SHP77 treated with DMSO at 0.1 percent for 48 hours (cell line): ENCODE measurements at places on chromosomes 6 and 20.

DNA sequence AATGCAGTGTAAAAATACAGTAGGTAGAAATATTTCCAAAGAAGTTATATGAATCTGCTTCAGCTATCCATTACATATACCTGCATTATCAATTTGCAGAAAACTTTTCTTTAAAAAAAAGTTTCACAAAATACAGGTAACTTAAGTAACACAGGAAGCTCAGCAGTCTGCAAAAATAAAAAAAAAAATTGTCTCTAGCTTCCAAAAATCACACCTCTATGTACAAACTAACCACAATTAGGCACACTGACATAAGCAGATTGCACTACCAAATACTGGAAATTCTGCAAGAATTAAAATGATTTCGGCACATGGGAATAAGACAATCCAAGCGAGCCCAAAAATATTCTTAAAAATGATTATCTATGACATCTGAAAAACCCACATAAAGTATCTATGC is 41.2 kb downstream of the ME1 start:
- no peak for DNase-seq

DNA sequence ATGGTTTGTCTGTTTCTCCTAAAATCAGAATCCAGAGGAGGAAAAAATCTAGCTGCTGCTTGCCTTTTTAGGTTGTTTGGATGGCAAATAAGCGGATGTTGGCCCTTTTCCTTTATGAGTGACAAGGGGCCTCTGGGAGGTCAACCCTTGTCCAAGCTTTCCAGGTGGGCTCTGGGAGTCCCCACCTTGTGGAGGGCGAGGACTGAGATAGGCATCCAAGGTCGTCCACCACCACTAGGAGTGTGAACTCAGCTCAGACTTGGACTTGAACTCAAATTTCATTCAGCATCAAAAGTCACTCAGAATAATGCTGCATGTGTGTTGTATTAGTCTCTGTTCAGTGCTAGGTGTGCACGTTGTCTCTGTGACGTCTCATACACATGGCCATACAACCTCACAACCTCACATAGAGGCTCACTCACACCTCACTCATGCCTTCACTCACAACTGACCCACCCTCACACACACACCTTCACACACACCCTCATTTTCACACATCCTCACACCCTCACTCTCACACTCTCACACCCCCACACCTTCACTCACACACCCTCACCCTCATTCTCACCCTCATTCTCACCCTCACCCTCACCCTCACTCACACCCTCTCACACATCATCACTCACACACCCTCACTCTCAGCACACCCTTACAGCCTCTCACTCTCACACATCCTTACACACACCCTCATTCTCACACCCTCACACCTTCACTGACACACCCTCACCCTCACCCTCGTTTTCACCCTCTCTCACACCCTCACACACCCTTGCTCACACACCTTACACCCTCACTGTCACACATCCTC is 18.0 kb downstream of the DYNLT1 start:
- DNase-seq, result no peak

- no peak for DNase-seq
Measured at GRCh38 chr6:37916675-37917074, 97.1 kb downstream of the ZFAND3 start.

GRCh38 chr6:33061987-33062386 is 11.5 kb downstream of the HLA-DPA1 start:
- DNase-seq, result no peak

DNA sequence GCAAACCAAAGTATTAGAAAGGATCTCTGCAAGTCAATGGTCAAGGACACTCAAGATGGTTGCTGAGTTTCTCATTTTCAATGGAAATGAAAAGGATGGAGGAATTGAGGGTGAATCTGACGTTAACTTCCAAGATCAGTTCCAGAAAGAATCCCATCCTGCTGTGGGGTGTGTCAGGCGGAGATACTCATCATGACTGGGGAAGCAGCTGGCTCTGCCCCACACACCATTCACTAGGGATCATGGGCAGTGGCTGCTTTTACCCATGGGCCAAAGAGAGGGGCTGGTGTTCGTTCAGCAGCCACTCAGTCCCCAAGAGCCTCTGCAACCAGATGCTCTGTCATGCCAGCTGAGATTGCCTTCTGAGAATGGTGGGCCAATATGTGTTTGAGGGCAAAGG is 102.3 kb upstream of the KCNK16 start:
- DNase-seq, result no peak

DNA sequence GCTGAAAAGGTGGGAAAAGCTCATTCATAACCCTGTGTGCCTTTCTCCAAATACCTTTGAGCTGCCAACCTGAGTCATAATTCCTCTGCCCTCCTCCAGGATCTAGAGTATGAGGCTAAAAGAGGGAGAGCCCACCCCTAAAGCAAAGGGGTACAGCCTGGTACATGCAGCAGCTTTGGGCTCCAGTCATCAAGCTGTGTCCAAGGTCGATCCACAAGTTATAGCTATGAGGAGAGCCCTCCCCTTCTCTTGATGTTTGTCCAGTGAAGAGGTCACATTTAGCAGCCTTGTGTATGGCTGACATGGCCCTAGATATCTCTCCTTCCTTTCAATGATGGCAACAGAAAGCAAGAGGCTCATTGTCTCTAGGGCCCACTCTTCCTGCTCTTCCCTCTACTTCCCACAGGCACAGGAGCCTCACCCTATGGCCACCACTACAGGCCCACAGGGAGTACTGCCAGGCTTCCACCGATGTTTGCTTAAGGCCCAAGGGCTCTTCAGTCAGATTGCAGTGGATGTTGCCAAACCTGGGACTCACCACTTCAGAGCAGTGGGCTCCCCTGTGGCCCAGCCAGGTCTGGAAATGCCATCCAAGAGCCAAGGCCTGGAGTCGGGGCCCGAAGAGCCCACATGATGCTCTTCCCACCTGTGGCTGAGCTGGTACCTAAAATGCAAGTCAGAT is 176.8 kb downstream of the CD83 start:
- no peak for DNase-seq

DNA sequence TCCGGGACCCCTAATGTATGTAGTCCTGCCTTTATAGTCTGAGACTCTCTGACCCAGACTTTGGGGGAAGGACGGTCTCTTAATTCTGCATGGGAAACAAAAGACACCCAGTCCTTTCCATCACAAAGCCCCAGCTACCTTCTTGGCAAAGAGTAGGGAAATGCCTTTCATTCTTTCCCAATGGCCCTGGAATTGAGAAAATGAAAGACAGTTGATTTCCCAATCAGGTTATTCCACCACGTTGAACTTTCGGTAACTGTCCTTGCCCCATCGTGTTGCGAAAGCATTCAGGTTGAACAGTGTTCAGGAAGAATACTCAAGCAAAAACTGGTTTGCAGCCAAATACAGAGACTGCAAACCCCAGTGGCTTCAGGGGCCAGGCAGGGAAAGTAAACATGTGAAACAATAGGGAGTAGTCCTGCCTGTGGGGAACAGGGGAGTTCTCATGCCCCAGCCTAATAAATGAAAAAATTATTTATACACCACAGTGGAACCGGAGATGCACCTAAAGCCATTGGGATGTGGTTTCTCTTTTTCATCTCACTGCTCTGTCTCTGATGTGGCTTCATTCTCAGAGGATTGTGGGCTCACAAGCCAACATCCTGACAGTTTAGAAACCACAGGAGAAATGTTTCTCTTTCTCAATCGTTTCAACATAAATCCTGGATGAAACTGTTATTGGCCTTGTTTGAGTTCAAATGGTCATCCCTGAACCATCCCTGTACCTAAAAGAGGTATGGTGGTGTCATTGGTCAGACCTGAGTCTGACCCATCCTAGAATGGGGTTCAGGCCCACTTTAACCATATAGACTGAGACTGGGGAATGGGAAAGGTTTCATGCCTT is 44.2 kb upstream of the SLC9A8 start:
- peak; percentile 13 for DNase-seq

DNA sequence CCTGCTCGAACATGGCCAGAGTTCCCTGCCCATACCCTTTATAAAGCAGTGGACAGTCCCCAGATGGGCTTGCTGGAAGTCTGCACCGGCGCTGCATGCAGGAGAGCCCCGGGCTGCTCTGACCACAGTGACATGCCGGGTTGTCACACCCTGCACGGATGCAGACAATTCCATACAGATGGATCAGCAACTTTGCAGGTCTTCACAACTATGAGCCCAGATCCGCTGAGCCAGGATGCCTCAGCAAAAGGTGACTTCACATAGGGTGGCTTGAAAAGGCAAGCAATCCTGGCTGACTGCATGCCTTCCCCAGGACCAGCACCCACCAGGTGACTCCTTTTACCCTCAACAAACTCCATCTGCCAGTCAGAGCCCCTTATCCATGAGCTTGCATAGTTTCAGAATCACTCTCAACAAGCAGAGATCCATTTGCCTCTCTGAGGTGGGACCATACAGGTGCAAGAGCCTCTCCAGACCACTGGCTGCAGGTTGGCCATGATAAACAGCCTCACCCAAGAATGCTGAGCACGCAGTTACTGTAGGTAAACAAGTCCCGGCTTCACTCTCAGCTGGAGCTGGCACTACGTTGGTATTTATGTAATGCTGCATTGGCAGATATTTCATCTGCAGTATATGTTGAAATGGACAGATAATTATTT is 183.0 kb upstream of the QKI start:
- DNase-seq, result no peak

DNA sequence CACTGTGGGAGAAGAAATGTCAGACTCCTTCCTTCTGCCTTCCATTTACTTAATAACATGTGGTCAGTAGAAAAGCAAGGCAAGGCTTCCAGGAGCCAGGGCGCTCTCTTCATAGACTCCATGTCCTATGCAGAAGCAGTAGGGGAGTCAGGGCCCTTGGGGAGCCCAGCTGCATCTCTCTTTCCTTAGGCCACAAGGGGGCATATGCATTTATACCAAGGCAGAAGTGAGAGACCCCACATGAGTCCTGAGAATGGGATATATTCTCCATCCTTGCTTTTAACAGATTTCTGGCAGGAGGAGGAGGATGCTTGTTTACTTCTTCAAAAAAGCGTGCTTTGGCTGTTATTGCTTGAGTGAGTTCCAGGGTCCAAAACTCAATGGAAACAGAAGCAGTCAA is 198.5 kb downstream of the HIVEP2 start:
- DNase-seq, result no peak

- DNase-seq, result no peak
Measured at GRCh38 chr6:33857093-33857931, 53.5 kb upstream of the MLN start.

- no peak for DNase-seq
Measured at GRCh38 chr20:8940326-8940725, 128.6 kb upstream of the PLCB4 start.

DNA sequence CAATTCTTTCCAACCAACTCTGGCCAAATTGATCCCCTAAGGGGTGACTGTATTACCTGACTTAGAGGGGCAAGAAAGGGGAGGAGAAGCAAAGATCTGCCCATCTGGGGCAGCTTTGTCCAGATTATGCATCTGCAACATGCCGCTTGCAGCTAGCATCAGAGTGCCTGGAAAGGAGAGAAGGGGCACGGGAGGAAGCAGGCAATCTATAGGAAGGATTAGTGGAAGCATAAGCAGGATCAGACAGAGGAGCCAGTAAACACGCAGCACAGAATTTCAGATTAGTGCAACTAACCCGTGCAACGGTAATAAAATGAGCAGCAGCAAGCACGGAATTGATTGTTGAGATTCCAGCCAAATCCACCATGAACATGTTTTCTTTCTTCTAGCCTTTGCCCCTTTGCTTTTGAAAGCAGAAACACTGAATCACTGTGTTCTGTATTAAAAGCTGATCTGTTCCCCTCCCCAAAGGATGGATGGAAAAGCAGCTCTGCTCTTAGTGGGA is 643.6 kb upstream of the CHD6 start:
- no peak for DNase-seq
